Omental fat pad (tissue), 4 donors: ENCODE measurements at places on chromosomes 2 and 18. TPM values are rescaled to one million over a fixed set of nuclear protein-coding genes. Genes with fewer than 3 reads are reported as not detected.

GRCh38 chr2:189798312-189799029 lies 14.2 kb downstream of the PMS1 start:
- DNase-seq: no peak

DNA sequence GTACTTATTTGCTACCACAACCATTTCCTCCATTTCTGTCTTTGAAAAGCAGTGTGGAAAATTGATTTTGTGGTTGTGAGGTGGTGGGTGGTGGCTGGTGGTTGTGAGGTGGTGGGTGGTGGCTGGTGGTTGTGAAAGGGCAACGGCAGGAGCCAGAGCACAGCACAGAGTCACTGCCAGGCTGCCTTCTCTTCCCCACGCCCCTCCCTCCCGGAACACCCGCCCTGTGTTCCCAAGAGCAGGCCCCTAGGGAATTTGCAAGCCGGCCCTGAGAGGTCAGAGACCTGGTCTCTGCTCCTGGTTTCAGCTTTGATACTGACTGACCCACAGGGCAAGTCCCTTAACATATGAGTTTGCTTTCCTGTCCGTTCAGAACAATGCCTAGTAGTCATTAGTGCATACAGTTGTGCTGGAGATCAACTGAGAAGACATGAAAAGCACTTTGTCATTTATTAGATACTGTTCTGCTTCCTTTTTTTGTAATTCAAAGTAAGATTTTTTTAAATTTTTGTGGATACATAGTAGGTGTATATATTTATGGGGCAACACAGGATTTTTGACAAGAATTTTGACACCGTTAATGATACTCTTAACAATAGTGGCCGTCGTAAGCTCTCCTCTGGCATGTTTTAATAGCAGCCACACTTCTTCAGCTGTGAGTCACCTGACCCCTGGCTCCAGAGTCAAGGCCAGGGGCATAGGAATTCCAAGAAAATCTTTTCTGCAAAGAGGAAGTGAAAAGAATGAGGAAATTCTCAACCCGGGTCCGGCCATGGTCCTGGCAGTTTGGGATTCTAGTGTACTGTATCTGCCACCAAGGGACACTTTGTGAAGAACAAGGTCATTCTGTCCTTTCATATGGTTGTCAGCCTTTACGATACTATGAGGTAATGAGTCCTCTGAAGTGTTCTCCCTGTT lies 53.2 kb downstream of the ITGA6 start:
- no peak for DNase-seq

GRCh38 chr2:108220191-108220590 lies 19.6 kb upstream of the SULT1C3 start:
- DNase-seq: no peak

The CNTNAP5 gene
- not detected for total RNA-seq

- DNase-seq: no peak
Observed at GRCh38 chr2:73972846-73973245, 11.9 kb upstream of the TET3 start.

GRCh38 chr2:40606862-40607261 lies 155.0 kb upstream of the SLC8A1 start:
- DNase-seq: no peak

- no peak for DNase-seq
Observed at GRCh38 chr2:134818321-134818720, 20.1 kb upstream of the ACMSD start.

The ROCK2 gene
- 110 TPM for total RNA-seq

The CDH7 gene
- not detected for total RNA-seq

The IL1F10 gene
- total RNA-seq: not detected

GRCh38 chr2:155810411-155810810 lies 522.1 kb downstream of the NR4A2 start:
- DNase-seq: no peak

The RAB11FIP5 gene
- 16.6 TPM for total RNA-seq

The KCNIP3 gene
- 7.2 TPM for total RNA-seq

The MXD1 gene
- 13.0 TPM for total RNA-seq

DNA sequence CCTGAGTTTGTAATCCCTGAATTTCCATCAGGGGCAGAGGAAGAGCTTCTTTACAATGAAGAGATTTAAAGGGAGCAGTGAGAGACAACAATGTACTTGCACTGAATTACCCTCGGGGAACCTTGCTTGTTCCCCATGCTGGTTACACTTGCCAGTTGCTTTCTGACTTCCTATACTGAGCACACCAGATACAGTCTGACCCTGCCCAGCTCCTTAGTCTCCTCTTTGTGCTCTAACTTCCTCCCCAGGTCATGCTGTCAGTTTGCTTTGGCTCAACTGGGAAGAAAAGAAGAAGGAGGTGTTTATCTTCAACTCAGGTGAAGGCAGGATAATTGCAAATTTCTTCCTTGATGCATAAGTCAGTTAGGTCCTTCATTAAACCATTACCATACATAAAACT lies 658.4 kb downstream of the NYAP2 start:
- DNase-seq: no peak

DNA sequence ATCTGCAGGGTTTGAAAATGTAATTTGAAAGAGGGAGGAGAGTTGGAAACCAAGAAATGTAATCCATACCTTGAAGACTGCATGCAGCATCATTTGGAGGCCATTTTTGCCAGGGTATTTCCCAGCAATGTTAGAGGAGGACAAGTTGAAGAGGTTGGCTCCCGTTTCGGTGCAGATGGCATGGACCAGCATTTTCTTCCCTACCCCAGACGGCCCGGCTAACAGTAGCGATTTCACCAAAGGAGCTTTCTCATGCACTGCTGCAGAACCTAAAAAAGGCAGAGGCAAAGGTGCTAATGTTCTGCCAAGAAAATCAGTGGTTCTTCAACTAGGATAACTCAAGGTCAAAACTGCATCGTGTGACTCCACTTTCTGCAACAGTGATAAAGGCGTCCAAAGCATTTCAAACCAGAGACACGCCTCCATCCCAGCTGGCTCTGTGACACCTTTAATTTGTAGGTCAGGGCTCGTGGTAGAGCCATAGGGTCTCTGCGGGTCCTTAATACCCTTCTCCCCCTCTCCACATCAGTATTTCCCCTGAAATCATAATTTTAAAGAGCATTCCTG lies 99.6 kb upstream of the ASB18 start:
- DNase-seq: no peak

The PLCL1 gene
- 10.4 TPM for total RNA-seq

- no peak for DNase-seq
Observed at GRCh38 chr2:23568626-23569190, 183.7 kb downstream of the KLHL29 start.

The UGT1A4 gene
- total RNA-seq: not detected

DNA sequence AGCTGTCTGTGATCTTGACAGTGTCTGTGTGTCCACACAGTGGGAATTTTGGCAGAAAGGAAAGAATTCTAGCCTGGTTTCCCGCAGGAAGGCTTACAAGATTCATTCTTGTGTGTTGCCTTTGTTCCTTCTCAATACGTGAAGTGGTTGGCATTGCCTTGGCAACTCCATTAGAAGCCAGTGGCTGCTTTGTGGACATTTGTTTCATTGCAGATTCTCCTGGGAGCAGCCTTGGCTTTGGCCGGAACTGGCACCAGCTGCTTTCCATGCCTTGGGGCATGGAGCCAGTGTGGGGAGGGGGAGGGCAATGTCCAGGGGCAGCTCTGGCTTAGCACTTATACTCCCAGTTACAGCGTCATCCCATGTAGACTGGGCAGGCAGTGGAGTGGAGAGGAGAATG lies 39.4 kb downstream of the KIF5C start:
- DNase-seq: no peak

DNA sequence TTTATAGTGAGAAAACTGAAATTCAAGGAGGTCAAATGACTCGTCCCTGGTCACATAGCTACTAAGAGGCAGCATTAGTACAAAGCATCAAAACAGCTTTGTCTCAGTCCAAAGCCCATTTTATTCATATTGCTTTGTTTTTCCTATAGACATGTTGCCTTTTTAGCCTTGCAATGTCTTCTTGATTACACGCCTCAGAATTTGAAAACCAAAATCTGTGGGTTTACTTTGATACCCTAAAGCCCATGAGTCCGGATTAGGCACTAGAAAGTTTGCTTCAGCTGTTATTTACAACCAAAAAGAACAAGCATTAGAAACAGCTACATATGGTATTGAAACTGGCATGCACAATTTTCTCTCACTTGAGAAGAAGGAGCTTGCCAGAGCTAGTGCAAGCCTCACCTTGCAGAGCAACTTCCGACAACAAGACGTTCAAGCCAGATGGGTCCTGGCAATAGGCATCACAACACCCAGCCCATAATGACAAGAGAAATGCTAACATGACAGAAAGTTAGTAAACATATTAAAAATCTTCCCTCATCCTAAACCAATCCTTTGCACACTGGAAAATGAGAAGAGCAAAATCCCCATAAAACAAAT lies 276.8 kb downstream of the RIT2 start:
- no peak for DNase-seq

DNA sequence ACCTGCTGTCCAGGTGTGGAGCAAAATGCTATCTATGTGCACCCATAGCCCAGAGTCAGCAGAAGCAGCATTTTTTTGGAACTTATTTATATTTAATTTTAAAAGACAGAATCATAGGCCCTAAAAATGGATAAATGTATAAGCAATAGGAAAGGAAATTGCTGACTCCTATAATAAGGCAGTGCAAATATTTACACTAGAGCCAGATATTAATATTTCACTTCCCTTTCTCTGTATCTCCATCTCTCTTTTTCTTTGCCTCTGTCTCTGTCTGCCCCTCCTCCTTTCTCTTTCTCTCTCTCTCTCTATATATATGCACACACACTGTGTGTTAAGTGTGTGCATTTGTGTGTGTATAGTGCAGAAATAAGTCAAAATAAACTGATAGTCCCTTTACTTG lies 375.6 kb downstream of the SOX11 start:
- no peak for DNase-seq

DNA sequence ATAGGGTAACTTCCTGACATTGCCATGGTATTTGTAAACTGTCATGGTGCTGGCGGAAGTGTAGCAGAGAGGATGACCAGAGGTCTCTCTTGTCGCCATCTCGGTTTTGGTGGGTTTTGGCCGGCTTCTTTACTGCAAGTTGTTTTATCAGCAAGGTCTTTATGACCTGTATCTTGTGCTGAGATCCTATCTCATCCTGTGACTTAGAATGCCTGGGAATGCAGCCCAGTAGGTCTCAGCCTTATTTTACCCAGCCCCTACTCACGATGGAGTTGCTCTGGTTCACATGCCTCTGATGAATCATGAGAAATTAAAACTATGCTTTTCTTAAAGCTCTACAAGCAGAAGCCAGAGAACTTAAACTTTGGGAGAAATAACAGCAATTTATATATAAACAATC lies 12.7 kb upstream of the NFU1 start:
- no peak for DNase-seq

The PID1 gene
- total RNA-seq: 20.7 TPM

DNA sequence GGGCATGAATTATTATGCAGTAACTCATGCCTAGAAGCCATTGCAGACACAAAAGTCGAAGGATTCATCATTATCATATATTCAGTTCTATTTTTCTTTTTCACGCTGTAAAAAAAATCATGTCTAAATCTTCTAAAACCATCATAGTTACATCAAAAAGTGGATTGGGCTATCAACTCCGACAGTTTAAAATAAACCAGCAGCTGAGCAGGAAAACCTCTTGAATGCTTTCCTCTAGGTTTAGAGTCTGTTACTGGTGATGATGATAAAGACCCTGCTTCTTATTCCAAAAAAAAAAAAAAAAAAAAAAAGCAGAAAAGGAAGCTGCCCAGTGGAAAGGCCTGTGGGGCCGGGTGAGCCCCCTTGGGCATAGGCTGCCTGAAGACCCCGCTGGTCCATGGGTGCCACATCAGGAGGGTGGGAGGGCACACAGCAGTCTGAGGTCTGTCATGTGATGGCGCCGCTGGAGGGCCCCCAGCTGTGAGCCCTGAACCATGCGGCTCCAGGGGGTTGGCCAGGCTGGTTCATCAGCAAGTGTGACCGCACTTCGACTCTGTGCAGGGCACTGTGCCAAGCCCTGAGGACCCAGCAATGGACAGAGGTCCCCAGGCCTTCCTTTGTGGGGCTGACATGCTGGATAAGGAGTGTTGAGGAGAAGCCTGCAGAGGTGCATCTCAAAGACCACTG lies 199.6 kb downstream of the EIPR1 start:
- DNase-seq: no peak
